ENCODE measurements at places on chromosomes 5 and 9.
A peak's percentile ranks its signal among the peaks of the same experiment; 100 is the strongest.

GRCh38 chr5:149038336-149039080 lies 24.4 kb downstream of the SH3TC2 start:
- no peak for DNase-seq

- DNase-seq = no peak
These were observed 471.1 kb downstream of the PLK2 start for GRCh38 chr5:57988813-57989212.

GRCh38 chr9:95852059-95853032 lies 23.1 kb upstream of the ERCC6L2 start:
- no peak for DNase-seq

GRCh38 chr9:136765041-136765440 lies 723 bp upstream of the LCN15 start:
- no peak for DNase-seq

DNA sequence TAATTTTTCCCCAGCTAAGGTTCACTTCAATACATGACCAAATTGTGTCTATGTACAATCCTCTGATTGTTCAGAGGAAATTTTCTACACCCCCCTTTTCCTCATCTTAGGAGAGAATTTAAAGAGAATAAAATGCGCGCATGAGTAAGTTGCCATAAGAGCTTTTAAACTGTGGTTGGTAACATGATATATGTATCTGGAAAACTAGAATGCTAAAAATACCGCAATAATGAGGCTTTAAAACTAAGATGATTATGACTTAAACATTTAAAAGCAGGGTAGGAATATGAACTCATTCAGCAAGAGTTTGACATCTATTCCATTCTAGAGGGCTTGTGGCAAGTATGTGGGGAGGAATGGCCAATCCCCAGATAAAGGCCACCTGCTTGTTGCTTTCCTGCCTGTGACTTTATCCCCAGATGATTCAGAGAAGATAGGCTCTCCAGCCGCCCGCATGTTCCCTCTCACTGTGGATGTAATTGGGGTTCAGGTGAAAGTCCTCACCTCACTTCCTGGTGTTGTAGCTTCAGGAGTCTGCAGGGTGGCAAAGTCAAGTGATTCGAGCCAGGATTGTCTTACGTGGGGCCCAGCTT lies 26.5 kb upstream of the BASP1 start:
- no peak for DNase-seq

GRCh38 chr5:54344653-54345052 lies 34.3 kb upstream of the ARL15 start:
- DNase-seq = no peak

DNA sequence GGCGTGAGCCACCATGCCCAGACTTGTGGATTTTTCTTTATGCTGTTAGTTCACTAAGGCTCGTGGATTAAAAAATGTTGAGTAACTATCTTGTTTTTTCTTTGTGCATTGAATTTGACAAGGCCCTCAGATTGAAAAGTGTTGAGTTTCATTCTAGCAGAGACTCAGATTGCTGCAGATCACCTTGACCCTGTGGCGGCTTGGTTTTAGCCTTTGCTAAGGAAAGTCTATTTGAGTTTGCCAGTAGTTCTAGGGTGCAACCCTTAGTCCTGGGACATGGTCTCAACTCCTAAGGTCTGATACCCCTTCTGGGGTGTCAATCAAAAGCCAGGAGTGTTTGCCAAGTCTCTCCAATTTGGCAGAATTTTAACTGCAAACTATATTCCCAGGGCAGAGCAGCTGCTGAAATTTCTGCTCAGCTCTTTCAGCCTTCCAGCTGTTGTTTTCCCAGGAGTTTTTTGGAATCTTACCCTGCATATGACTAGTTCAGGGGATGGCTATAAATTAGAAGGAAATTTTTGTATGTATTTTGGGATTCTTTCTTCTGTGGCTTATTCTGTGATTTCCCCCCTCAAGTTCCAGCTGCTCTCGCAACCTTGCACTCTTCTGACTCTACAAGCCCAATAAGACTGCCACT lies 84.3 kb upstream of the HAND1 start:
- no peak for DNase-seq

GRCh38 chr5:30539004-30539634 lies 654.4 kb upstream of the CDH6 start:
- DNase-seq = no peak

GRCh38 chr9:134066526-134066912 lies 1.3 kb downstream of the BRD3 start:
- DNase-seq = no peak

GRCh38 chr5:53575101-53575500 lies 14.7 kb downstream of the NDUFS4 start:
- no peak for DNase-seq

DNA sequence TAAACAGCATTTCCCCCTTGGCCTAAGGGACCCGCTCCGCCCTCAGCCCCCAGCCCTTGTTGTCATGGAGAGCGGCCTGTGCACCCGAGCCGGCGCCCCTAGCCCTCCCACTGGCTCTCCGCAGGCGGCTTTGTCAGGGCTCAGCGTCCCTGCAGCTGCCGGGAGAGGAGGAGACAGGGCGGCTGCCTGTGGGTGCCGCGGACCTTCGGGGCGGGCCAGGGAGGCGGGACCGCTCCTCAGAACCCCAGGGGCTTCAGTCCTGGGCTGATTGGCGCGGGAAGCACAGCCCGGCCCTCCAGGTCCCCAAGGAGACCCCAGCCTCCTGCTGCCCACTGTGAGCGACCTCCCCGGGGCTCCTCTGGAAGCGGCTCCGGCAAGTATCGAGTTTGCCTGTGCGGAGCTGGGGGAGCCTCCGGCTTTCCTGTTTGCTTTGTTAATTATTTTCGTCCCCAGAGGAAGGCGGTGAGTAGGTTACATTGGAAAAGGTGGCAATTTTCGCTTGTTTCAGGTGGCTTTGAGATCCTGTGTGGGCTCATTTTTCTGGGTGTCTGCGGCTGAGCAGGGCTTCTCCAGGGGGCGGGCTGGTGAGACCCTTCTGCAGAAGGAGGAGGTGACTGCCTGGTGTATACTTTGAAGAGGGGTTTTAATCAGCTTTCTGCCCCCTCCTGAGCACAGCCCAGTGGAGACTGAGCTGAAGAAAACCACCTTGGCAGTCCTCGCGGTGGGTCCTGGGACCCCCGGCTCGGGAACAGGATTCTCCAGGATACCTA lies at the start of gene FGD3:
Gene FGD3, plus strand, starts transcription at position 256 of the 770 bp plus-strand sequence. CDS start 28,734 bp downstream, outside the sequence.
- DNase-seq = peak; percentile 35

- no peak for DNase-seq
These were observed 717.5 kb downstream of the IRX1 start for GRCh38 chr5:4313138-4313537.

- no peak for DNase-seq
These were observed 85.1 kb upstream of the DHFR start for GRCh38 chr5:80739898-80740297.

- DNase-seq = no peak
These were observed 85.6 kb downstream of the PSD2 start for GRCh38 chr5:139881143-139881733.

DNA sequence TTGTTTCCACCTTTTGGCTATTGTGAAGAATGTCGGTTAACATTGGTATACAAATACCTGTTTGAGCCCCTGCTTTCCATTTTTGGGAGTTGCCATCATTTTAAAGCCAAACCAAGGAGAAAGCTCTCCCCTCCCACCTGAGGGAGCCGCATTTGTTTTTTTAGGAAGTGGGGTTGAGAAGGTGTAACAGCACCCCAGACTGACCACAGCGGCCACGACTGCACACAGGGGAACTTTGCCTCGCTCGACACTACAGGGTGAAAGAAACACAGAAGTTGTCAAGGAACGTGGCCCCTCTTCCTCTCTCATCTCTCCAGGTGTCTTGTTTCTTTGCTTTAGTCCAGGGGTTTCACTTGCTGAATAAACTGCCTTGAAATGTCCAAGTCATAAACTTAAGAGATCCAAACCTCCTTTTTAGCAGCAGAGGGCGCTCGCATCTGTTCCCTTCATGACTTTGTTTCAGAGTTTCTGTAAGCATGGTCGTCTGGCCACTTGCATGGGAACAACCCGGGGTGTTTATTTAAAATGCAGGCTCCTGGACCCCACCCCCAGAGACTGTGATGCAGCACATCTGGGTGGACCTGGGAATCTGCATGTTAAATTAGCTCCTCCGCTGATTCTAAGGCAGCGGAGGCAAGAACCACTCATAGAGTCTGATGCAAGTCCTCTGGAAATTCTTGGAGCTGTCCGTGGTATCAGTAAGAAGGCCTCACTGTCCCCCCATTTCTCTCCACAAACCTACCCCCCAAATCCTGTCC lies 2.1 kb upstream of the TTLL11 start:
- no peak for DNase-seq

DNA sequence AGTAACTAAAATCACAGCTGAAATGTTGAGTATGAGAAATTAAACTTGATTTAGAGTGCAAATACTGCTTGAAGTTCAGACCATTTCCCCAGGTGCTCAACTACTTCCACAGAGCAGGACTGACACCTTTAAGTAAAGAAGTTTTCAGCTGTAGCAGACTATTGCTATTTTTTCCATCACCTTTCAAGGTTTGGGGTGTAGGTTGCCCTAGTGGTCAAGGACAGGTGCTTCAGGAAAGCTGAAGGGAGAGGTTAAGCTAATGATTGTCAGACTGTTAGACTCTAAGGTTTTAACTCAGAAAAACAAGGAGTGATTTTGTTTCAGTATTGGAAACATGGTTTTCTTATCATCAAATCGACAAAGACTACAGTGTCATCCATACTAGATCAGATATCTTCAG lies 162.1 kb downstream of the CCDC192 start:
- DNase-seq = no peak

- DNase-seq = no peak
These were observed 61.0 kb downstream of the CYSTM1 start for GRCh38 chr5:140235791-140236551.

- no peak for DNase-seq
These were observed 285.5 kb upstream of the SMARCA2 start for GRCh38 chr9:1729631-1730030.

- no peak for DNase-seq
These were observed 131.3 kb downstream of the PRELID2 start for GRCh38 chr5:145703856-145704255.

DNA sequence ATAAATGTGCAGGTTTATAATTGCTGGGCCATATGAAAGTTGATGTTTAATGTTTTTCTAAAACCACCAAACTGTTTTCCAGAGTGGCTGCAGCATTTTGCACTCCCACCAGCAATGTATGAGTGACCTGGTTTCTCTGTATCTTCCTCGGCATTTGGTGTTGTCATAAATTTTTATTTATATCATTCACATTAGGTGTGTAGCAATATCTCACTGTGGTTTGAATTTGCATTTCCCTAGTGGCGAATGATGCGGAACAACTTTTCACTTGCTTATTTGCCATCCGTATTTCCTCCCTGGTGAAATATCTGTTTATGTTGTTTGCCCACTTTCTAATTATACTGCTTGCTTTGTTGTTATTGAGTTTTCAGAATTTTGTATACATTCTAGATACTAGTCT lies 295.7 kb upstream of the TUT7 start:
- no peak for DNase-seq

DNA sequence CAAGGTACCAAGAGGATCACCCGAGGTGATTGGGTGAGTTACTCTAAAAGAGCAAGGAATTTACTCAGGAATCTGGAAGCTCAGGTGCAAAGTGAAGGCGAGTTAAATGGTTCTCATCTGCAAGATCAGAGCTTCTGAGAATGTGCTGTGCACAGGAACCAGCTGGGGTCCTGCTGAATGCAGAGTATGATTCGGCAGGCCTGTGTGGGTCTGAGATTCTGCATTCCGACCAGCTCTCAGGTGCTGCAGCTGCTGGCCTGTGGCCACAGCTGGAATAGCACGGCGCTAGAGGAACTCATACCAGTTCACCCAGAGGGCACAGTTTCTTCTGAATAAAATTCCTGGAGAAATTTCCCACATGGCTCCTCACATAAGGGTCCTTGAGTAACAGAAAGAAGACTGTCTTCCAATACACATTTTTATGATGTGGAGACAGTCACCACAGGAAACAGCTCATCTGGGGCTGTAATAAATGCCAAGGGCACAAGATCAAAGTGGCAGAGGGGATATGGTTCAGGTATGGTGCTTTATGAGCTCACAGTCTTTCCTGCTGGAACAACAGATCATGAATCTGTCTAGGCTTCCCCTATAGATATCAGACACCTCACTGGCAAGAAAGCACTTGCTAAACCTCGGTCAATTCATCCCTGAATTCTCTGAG lies 83.9 kb downstream of the PTPN3 start:
- DNase-seq = no peak
